Left ventricle myocardium inferior (tissue), 1 donor: ENCODE measurements at places on chromosomes 16 and 17.
A peak's percentile ranks its signal among the peaks of the same experiment; 100 is the strongest.

GRCh38 chr17:46964315-46965265 is 14.5 kb downstream of the RPRML start:
- H3K4me3 ChIP-seq, result no peak overlapping the region
- no peaks in the 10 kb centered on the region for H3K4me1 ChIP-seq
- H3K27me3 ChIP-seq, result no peaks in the 10 kb centered on the region
- DNase-seq, result no peak
- H3K27ac ChIP-seq, result no peak overlapping the region

GRCh38 chr16:88703486-88704309 is 2.5 kb downstream of the RNF166 start:
- DNase-seq, result peak; percentile 55
- no peaks in the 10 kb centered on the region for H3K27me3 ChIP-seq
- peak overlapping the region; percentile 85 for H3K27ac ChIP-seq
- peak overlapping the region; percentile 99 for H3K4me3 ChIP-seq

DNA sequence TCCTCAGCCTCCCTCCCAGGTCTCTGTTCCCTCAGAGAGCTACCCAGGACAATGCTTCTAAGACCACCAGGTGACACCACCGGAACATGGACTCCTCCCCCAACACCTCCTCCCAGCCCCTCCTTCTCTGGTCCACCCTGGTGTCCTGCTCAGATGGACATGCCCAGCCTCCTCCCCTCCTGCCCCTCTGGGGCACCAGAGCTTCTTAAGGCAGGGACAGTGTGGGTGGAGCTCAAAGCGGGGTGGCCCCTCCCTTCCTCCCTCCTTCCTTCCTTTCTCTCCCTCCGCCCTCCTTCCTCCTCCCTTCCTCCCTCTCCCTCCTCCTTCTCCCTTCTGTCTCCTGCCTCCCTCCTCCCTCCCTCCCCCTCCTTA is 22.7 kb downstream of the TRPV3 start:
- H3K4me3 ChIP-seq, result no peak overlapping the region
- DNase-seq, result no peak
- H3K36me3 ChIP-seq, result no peaks in the 10 kb centered on the region
- peak overlapping the region; percentile 50 for H3K27ac ChIP-seq
- H3K27me3 ChIP-seq, result no peaks in the 10 kb centered on the region

DNA sequence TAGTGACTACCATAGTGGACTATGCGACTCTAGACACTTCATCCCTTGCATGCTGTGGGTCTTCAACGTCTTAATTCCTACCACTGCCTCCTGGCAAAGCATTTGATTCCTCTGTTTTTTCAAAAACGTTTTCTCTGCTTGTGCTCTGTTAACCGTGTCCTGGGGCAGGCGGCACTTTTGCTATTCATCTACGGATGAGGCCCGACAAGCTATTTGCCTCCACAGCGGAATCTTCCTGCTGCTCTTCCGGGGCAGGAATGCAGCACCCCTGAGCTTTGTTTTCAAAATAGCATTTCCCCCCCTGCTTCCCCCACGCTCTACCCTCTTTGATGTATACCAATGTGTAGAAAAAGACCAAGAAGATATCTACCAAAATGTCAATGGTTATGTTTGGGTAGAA is 39.8 kb upstream of the METTL16 start:
- H3K4me1 ChIP-seq, result no peaks in the 10 kb centered on the region
- no peaks in the 10 kb centered on the region for H3K36me3 ChIP-seq

DNA sequence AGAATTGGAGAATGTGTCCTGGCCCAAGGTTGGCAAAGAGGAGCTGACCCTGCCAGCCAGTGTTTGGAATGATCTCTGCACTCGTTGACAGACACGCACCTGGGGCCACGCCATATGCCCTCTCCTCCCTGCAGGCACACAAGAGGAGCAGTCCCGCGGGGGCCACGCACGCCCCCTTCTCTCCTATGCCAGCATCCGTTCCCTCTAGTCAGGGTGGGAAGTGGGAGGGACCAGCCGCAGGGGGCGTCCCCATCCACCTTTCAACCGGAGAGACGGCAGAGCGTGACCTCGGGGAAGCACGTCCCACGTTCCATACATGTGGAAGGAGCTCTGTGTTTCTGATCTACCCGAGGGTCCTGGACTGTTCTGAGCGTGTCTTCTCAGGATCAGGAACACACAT is 86.9 kb upstream of the ZNF750 start:
- peaks cover 6% of the 10 kb centered on the region for H3K4me1 ChIP-seq
- no peak overlapping the region for H3K4me3 ChIP-seq
- no peak overlapping the region for H3K27ac ChIP-seq
- H3K36me3 ChIP-seq, result peaks cover 94% of the 10 kb centered on the region
- H3K27me3 ChIP-seq, result no peaks in the 10 kb centered on the region

- no peak overlapping the region for H3K4me3 ChIP-seq
- no peaks in the 10 kb centered on the region for H3K27me3 ChIP-seq
- H3K4me1 ChIP-seq, result peaks cover 16% of the 10 kb centered on the region
Measured at GRCh38 chr17:55433029-55433628, 11.5 kb upstream of the MMD start.

DNA sequence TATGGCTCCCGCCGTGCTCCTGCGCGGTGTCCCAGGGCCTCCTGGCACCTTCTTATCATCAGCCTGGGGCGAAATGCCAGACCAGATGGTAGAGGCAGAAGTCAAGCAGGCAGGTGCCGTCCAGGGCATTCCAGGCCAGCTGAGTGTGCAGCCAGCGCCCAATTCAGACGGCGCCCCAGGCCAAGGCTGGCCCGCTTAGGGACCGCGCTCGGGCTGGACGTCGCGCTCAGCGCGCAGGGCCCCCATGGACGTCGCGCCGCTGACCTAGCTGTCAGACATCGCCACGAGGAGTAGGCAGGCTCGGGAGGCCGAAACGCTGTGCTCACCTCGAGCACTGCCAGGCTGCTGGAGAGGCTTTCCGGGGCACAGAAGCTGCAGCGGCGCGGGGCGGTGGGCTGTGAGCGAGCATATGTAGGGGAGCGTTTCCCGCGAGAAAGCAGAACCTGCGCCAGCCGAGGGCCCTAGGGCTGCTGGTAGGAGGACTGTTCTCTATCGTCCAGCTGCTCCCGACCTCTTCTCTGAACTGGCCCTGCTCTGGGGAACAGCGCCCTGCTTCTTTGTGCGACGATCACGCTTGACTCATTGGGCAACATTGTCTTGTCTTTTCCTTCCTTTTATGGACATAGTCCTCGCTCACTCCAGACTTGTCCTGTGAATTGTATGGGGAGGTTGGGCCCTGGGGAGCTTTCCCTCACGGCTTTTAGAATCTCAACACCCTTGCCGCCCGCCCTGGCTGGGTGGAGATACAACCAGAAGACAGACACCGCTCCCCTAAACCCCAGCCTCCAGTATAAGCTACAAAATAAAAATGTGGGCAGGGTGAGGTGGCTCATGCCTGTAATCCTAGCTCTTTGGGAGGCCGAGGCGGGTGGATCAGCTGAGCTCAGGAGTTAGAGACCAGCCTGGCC is 8.4 kb upstream of the CA4 start:
- H3K27me3 ChIP-seq, result peaks cover 77% of the 10 kb centered on the region
- H3K4me3 ChIP-seq, result no peak overlapping the region

DNA sequence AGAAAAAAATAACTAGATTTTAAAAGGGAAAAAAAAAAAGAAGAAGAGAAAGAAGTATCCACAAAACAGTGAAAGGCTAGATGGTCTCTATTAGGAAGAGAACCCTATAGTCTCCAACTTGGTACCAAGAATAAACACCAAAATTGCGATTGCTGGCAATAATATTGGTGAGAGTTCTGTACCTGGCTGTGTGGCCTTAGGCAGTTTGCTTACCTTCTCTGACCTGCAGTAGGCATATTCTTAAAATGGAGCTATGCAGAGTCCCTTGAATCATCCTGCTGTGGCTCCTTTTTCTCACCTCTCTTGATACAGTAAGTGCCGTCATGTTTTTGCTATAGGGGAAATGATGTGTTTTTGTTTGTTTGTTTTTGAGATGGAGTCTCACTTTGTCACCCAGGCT is 35.1 kb downstream of the BRCA1 start:
- DNase-seq, result no peak
- H3K4me1 ChIP-seq, result peaks cover 2% of the 10 kb centered on the region
- peaks cover 19% of the 10 kb centered on the region for H3K36me3 ChIP-seq
- H3K27ac ChIP-seq, result no peak overlapping the region
- H3K27me3 ChIP-seq, result no peaks in the 10 kb centered on the region

DNA sequence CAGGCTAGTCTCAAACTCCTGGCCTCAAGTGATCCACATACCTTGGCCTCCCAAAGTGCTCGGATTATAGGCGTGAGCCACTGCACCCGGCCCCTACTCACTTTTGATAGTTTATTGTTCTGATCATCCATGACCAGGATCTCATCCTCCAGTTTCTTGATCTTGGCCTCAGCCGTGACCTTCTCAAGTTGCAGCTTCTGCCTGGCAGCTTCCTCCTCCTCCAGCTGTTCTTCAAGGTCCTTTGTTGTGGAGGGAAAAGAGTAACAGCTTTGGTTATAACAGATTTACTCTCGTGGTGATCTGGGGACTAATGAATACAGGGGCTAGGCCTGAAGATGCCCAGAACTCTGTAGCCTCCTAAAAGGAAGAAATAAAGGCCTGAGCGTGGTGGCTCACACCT is 89.9 kb downstream of the NDE1 start:
- H3K4me3 ChIP-seq, result no peak overlapping the region
- H3K4me1 ChIP-seq, result no peaks in the 10 kb centered on the region
- no peak for DNase-seq
- no peak overlapping the region for H3K27ac ChIP-seq

DNA sequence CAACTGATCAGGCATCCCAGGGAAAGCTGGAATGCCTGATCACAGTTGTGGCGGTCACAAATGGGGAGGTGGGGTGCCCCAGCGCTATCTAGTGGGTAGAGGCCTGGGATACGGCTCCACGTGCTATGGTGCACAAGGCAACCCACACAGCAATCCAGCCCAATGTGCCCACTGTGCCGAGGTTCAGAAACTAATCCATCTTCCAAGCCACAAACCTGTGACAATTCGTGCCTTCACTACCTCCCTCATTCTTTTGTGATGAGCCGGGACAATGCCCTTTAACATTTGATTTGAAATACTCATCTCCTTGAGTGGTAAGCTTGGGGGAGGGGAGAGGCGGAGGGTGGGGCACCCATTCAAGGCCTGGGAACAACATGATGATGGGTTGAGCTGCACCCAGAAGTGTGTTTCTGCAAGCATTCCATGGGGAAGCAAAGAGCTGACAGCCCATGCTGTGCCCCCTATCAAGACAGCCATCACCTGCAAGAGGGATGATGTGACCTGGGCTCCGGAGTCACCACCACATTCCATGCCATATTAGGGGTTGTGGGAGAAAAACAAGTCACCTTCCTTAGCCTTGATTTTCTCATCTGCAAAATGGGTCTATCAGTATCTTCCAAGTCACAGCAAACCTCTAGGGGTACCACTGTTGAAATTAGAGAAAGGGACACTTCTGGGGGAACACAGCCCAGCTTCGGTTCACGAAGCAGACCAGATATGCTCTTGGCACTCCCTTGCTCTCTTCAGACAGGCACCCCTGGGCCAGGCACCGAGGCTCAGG is 3.7 kb downstream of the ELOB start:
- no peak overlapping the region for H3K27ac ChIP-seq
- no peak for DNase-seq
- H3K4me1 ChIP-seq, result peaks cover 72% of the 10 kb centered on the region
